ENCODE measurements at places on chromosomes 7 and 10.
A peak's percentile ranks its signal among the peaks of the same experiment; 100 is the strongest.

- DNase-seq: peak; percentile 7
These were observed 718.8 kb downstream of the MAGI2 start for GRCh38 chr7:78734626-78735025.

- no peak for DNase-seq
These were observed 8.4 kb downstream of the LRRC4 start for GRCh38 chr7:128022631-128023532.

DNA sequence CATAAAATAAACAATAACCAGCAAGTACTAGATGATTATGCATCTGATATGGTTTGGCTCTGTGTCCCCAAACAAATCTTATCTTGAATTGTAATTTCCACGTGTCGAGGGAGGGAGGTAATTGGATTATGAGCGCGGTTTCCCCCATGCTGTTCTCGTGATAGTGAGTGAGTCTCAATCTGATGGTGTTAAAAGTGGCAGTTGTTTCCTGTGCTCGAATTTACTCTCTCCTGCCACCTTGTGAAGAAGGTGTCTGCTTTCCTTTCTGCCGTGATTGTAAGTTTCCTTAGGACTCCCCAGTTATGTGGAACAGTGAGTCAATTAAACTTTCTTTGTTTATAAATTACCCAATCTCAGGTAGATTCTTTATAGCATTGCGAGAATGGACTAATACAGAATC, 15.1 kb downstream of the CNTNAP2 start:
- no peak for DNase-seq

DNA sequence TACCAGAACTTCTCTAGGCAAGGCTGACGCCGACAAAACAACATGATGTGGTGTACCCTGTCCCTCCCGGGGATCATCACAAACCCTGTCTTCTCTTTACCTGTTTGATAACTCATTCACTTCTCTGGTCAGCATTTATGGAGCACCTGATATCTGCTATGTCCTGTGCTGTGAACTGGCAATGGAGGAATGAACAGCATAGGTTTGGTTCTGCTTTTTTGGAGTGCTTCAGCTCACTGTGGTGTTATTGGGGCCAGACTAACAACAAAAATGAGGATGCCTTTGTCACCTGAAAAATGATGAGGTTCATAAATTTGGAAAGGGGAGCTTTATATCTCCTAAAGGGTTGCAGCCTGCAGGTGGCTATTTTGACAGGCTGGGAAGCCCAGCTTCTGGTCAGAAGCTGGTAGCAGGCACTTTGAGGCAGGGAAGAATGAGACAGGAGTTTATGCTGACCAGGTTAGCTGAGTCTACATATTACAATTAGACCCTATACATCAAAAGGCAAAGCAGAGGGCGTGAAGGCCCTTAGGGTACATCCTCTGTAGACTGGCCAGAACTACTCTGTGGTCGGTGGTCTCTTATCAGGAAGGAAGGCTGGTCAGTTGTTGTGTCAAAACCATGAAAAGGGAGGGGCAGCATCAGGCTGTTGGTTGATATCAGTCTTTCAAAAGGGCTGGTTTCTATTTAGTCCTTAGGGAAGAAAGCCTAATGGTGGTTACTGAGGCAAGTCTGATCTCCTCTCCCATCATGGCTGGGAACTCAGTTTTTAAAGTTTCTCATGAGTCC, 42.3 kb downstream of the SH2D4B start:
- no peak for DNase-seq

- DNase-seq: no peak
These were observed 339.8 kb downstream of the PARD3 start for GRCh38 chr10:34475274-34475646.

DNA sequence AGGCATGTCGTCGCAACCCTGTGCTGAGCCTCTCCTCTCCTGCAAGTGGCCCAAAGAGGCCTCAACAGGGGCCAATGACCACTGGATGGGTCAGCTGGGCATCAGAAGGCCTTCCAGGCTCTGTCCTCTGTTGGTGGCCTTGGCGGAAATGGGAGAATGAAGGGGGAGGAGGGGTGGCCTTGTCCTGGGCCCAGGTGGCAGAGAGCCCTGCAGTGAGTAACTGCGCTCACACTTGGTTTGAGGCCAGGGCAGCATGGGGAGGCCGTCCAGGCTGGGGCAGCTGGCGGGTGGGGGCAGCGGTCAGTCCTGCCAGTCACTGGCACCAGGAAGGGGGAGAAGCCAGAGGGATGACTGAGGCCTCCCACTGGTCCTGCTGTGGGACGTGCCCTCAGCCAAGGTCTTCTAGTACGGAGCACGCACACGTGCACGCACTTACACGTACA, 59.8 kb downstream of the LHPP start:
- no peak for DNase-seq

DNA sequence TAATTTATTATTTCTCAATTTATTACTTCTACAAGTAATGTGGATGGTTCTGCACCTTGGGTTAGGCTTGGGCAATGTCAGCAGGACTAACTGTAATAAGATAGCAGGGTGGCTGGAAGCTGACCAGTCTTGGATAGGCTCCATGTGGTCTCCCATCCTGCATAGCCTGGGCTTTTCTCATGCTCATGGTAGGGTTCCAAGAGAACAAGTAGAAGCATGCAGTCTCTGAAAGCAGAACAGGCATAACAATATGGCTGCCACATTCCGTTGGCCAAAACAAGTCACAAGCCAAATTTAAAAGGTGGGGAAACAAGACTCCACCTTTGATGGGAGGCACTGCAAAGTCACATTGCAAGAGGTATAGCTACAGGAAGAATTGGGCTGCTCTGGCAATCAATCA, 98.6 kb upstream of the MDFIC start:
- no peak for DNase-seq

DNA sequence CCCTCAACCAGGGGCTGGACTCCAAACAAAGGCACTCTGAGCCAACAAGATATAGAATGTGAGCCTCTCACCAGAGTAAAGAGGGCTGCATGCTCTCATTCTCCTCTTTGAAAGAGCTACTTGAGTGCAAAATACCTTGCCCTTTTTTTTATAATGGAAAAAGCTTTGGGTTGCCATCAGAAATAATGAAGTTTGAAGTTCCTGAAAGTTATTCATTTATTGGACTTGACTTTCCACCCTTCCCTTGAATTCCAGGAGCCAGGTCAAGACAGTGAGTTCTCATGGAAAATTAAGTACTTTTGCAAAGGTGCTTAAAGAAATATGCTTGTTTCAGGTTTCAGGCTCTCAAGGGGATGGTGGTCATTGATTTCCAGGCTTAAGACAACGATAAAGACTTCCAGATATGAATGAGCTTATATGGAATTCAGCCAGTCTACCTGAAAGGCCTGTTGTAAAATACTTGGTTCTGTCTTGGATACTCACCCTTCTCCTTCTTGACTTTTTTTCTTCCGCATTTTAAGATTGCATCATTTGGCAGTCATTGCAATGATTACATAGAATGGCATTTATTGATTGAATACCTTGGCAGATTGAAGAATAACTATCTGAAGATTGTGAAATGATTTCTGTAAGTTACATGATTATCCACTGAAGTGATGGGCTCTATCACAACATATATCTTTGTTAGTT, 696.4 kb downstream of the INHBA start:
- DNase-seq: no peak

- no peak for DNase-seq
These were observed 7.4 kb downstream of the LRRC20 start for GRCh38 chr10:70374775-70375614.

- no peak for DNase-seq
These were observed 306.2 kb downstream of the SORCS3 start for GRCh38 chr10:104947314-104947713.

DNA sequence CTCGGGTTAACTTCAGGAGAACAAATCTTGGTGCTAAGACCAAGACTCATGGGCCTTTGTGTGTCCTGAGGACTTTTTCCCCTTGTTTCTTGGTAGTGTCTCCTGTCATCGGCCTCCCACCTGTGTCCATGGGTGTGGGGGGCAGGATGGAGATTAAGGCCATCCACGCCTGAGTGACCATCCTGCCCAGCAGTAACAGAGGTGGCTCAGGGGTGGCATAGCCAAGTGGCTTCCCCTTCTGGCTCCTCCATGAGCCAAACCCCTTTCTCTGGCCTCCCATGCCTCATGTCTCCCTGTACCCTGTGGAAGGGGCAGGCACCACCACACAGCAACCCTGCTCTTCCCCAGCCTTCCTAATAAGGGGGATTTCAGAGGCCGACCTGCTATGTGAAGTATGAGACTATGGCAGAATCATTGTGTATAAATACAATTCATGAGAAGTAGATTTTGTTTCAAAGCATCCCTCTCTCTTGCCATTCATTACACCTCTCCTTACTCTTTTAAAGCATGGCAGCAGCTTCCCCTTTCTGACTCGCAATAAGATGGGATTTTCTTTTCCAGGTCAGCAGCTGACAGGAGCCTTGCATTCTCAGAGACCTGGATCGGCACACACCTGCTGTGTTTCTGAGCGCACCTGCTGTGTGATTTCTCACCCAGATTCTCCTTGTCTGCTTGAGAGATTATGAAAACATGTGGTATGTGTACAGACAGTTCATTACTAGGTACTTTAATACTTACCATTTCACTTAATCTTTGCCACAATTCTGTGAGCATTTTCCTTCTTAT, 102.5 kb downstream of the XPNPEP1 start:
- DNase-seq: no peak

GRCh38 chr7:2993868-2994267, 49.8 kb downstream of the CARD11 start:
- no peak for DNase-seq

DNA sequence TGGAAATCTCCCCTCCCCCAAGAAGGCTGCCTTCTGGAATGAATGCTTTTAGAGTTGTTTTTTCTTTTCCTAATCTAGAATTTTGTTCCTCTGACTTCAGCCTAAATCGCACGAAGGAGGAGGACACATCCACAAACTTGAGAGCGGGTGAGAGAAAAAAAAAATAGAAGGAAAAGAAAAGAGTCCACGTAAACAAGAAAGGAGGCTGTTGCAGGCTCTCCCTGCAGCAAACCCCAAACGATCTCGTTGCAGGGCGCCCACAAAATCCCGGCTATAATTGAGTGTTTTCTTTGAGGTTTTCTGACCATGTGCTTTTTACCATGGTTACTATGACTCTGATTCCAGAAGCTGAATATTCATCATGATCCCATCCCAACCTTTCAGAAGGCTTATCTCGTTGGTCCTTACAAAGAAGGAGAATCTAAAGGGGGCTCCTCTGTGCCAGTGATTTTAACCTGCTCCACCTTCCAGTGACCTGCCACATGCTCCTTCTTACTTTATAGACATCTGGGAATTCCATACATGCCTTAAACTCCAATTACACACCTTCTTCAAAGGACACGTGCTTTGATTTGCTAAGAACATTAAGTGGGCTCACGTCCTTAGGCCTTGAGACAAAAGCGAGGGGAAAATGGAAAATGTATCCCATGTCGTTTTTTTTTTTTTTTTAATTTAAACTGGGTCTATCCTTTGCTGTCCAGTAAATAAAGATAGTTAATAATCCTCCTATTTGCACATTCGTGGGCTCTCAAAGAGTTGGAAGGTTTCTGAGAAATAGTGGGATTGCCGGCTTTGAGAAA, 5.8 kb downstream of the TWIST1 start:
- peak; percentile 69 for DNase-seq

DNA sequence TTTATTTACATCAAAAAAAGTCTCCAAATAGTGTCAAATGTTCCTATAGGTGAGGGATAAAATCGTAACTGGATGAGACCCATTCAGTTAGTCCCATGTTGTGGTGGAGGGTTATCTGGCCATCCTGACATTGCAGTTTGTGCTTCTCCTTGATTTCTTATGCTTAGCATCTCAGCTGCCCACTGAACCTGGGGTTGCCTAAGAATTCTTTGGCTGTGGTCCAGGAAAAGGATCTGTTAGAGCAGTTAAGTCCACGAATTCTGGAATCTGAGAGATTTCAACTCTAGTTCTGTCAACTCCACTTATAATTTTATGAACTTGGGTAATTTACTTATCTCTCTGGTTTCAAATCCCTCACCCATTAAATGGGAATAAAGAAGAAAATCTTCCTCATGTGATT, 1673.4 kb downstream of the REEP3 start:
- no peak for DNase-seq

DNA sequence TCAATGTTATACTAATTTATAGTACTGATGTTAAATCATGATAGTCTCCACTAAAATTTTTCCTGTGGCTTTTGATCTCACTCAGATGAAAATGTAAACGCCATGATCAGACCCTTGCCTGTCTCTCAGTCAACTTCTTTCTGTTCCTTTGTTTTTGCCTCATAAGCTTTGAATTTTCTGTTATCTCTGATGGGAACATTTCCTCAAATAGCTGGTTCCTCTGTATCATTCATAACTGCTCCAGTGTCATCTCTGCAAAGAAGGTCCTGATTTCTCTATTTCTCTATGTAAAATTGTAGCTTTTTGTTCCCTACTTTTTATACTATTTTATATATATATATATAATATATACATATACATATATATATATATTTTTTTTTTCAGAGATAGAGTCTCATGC, 67.5 kb downstream of the GPR141 start:
- DNase-seq: no peak

- DNase-seq: no peak
These were observed 295.6 kb downstream of the PTPRN2 start for GRCh38 chr7:158291998-158292397.

DNA sequence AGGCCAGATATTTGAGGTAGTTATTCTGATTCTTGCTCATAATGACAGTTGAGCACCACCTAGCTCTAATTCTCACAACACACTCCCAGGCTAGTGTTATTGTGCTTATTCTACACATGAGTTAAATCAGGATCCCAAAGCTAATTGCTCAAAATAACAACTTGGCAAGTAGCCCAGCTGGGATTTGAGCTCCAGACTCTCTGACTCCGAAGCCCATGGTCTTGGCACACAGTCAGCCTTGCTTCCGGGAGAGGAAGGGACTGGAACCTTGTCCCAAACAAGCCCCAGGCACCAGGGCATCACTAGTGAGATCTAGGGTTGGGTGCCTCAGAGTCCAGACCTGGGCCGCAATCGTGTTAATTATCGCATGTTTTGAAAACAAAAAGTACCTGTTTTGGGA, 101.4 kb downstream of the GPAM start:
- no peak for DNase-seq

DNA sequence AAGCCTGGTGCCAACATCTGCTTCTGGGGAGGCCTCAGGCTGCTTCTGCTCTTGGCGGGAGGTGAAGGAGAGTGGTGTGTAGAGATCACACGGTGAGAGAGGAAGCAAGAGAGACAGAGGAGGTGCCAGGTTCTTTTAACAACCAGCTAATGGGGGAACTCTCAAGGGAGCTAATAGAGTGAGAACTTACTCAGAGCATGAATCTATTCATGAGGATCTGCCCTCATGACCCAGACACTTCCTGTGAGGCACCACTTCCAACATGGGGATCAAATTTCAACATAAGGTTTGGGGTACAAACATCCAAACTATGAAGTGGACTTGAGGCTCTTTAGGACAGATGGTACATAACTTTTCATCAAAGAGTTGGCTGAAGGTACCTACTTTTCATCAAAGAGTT, 5.1 kb upstream of the ZNF32 start:
- DNase-seq: no peak

DNA sequence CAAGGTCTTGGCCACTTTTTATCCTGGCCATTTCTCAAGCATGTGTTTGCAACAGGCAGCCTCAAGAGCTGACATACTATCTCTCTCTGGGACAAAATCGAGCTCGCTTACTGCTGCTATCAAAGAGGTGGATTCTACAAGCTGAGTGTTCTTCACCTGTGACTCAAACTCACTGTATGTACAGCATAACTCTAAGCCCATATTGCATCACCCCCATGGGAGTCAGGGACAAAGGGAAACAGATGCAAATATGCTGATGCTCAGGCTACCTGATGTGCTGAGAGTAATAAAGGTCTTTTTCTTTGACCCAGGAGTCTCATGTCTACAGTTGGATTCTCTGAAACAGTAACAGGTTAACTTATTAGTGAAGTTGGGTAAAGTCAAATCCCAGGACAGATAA, 45.2 kb downstream of the PCLO start:
- no peak for DNase-seq

- no peak for DNase-seq
These were observed 45.3 kb upstream of the EGR2 start for GRCh38 chr10:62861507-62861906.

All from retina (tissue), 1 donor.